Activated CD8-positive, alpha-beta T cell treated with anti-CD3 and anti-CD28 coated beads for 36 hours (primary cell): ENCODE measurements at places on chromosomes 3 and 15. TPM values are rescaled to one million over a fixed set of nuclear protein-coding genes. Genes with fewer than 3 reads are reported as not detected.

- no peak for DNase-seq
Observed at GRCh38 chr15:71080166-71080565, 35.1 kb upstream of the THSD4 start.

DNA sequence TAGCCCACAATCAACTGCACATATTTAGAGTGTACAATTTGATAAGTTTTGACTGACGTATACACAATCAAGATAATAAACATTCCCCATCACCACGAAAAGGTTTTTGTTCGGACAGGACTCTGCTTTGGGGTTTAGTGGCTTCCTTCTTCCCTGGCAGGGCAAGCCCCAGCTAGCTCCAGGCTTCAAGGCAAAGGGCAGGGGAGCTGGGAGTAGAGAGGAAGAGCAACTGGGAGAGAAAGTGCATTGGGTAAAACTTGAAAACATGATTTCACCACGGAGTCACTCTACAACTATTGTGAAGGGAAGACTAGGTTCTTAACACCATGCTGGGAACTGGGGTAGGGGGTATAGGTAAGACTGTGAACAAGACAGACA lies 185.1 kb upstream of the UBE2E1 start:
- no peak for DNase-seq

GRCh38 chr3:49004352-49005302 lies 2.6 kb upstream of the WDR6 start:
- no peak for DNase-seq

GRCh38 chr3:8519156-8519555 lies 17.5 kb downstream of the LMCD1 start:
- DNase-seq = no peak

GRCh38 chr3:101155825-101156224 lies 162.6 kb upstream of the ABI3BP start:
- DNase-seq = no peak

- DNase-seq = no peak
Observed at GRCh38 chr3:5497497-5497896, 310.0 kb downstream of the EDEM1 start.

C15orf61 gene
- 7.8 TPM for total RNA-seq

- peak; percentile 35 for DNase-seq
Observed at GRCh38 chr3:71520161-71521020, 63.1 kb downstream of the FOXP1 start.

DNA sequence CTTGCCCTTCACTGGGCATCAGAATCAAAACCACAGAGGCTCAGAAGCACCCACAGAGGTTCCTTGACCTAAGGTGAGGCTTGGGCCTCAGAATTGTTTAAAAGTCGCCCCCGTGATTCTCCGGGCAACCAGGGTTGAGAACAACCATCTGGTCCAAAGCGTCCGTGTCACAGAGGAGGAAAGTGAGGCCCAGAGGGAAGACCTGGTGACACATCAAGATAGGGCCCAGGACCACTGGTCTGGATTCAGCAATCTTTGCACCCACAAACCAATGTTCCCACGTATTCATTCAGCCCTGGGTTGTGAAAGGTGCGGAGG lies 272.6 kb downstream of the UACA start:
- no peak for DNase-seq

- DNase-seq = no peak
Observed at GRCh38 chr3:149085828-149086231, 503 bp downstream of the HLTF start.

DNA sequence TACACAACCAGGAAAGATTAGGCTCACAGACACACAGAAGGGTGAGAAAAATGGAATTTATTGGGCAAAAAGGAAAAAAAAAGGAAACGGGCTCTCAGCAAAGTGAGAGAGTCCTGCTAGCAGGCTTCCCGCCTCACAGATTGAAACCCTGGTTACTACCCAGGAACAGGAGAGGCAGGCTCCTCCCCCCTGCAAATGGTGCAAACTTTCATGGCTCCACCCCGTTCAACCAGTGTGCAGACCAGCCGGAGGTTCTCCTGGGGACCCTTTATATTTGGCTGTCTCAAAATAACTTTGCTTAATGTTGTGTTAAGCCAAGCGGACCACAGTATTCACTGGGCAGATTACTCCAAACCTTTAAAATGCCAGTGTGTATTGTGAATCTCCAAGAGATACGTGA lies 40.3 kb downstream of the IL1RAP start:
- DNase-seq = no peak

GOLGA6L10 gene
- 2.5 TPM for total RNA-seq

DNA sequence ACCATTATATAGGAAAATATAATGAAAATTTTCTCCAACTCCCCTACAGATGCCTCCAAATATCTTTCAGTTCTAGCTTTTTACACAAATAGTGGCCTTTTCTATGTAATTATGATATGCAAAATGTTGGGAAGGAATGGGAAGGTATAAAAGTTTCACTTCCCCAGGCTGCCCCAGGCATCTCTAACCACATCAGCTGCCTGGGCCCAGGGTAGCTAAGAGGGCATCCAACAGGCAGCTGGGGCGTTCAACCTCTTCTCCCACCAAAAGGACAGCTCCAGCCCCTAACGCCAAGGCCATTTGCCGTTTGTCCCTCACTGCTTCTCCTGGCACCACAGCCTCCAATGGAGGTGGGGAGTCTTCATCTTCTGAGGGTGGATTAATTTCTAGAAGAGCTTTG lies 188.1 kb upstream of the TSC22D2 start:
- no peak for DNase-seq

DNA sequence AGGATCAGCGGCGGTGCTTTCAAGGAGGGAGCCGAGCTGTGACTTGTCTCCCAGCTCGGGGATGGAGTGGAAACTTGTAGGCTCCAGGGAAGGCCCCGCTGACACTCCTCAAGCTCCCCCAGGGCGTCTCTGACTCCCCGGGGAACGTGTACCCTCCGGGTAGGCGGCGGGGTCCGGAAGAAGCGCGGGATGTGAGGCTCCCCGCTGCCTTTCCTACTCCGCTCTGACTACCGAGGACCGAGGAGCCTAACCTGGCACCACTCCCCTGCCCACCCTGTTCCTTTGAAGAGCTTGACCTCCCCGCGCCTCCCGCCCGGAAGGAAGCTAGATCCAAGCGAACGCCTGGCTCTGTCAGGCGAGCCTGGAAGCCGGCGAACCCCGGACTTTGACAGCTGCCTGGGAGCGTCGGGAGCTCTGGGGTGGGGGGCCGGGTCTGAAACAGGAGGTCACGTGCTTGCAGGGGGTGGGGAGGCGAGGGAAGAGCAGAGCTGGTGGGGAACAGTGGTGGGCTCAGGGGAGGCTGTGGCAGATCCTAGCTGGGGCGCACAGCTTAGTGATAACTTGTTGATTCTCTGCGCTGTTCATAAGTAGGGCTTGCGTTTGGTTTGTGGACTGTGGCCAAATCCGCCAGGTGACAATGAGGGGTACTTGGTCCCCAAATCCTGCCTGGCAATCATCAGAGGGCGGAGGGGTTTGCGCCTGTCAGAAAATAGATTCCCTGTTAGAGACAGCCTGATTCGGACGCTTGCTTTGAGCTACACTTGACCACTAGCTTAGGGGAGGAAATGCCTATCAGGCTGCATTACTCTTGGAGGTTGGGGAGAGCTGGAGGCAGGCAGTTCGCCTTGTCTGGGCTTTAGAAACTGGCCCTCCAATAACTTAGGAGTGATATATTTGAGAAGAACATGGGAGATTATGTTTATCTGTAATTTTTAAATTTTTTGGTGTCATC lies 1.2 kb downstream of the CLSTN2 start:
- DNase-seq = no peak

DNA sequence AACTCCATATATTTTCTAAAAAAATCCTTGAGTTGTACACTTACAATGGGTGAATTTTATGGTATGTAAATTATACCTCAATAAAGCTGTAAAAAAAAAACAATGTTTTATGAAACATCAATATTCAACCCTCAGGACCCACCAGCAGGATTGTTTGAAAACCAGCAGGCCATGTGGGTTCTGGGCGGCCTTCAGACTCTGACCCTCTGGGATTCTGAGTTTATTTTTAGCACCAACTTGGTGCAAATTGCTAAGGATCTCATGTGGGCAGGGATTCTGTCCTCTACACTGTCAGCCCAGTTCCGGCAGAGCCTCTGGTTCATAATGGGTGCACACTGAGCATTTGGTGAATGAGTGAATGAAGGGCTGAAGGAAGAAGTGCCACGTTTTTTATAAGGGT lies 24.2 kb upstream of the TSEN2 start:
- DNase-seq = no peak
